HFF-Myc (cell line): ENCODE measurements at places on chromosomes 3 and 15.
A peak's percentile ranks its signal among the peaks of the same experiment; 100 is the strongest.

GRCh38 chr15:90603893-90604292, 74.2 kb downstream of the CRTC3 start:
- DNase-seq: no peak

- no peak for DNase-seq
These were observed 29.0 kb downstream of the IL1RAP start for GRCh38 chr3:190542846-190543245.

- no peak for DNase-seq
These were observed 83.6 kb downstream of the SMAD6 start for GRCh38 chr15:66785637-66786036.

- DNase-seq: no peak
These were observed 16.4 kb downstream of the NECTIN3 start for GRCh38 chr3:111087924-111088469.

- DNase-seq: no peak
These were observed 90.6 kb downstream of the RSL24D1 start for GRCh38 chr15:55106155-55106554.

GRCh38 chr15:51245628-51246027, 92.8 kb downstream of the CYP19A1 start:
- no peak for DNase-seq

- DNase-seq: no peak
These were observed 42.8 kb upstream of the FBXL22 start for GRCh38 chr15:63554337-63554927.

DNA sequence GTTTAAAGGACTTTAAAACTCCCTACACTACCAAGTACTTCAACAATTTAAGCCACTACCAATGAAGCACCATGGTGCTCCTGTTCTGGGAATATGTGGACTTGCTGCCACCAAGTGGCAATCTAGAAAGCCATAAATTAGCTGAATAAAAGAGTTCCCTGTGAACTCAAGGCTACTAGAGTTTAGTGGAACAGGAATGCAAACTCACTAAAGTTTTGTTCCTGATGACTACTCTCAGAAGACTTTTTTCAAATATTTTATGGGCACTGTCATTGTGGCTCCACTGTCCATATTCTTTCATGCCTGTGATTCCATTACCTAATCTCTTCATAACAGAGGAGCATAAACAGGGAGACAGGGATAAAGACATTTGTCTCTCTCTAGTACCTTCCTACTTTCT, 63.9 kb downstream of the TMCC1 start:
- DNase-seq: peak; percentile 48

GRCh38 chr3:124256599-124256998, 264.7 kb upstream of the ROPN1 start:
- DNase-seq: no peak

- DNase-seq: no peak
These were observed 787.3 kb downstream of the EDEM1 start for GRCh38 chr3:5974630-5975322.

DNA sequence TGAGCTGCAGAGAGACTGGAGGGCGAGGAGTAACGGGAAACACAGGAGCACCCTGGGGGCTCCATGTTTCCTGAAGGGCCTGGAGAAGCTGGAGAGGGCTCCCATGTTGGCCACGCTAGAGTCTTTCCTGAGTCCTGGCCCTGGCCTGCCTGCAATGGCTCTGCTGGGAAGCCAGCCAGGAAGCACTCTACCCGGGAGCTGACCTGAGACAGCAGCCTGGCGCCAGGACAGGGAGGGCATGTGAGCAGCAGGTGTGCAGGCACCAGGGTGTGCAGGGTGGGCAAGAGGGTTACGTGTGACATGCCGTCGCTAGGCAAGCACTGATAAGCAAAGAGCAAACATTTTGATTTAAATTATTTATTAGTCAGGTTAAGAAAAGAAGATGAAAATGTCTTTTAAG, 301.4 kb downstream of the OCA2 start:
- no peak for DNase-seq

- no peak for DNase-seq
These were observed 47.7 kb downstream of the RNF111 start for GRCh38 chr15:59035201-59035600.

DNA sequence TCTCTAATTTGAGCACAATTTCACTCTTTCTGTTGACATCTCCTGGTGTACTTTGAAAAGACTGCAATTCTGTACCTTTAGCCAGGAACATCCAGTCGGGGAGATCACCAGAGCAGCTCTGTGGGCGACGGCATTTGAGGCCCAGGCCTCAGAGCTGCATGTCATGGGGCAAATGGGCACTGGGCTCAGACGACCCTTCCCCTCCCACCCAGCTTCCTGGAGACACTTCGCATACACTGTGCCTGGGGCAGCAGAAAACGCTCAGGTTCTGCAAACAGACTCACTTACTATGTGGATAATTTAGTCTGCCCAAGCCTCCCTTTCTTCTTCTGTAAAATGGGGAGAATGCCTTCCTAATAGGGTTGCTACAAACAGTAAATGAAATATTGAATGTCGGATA, 96.9 kb downstream of the HMG20A start:
- no peak for DNase-seq

GRCh38 chr15:35019404-35020327, 31.6 kb upstream of the ZNF770 start:
- DNase-seq: no peak

DNA sequence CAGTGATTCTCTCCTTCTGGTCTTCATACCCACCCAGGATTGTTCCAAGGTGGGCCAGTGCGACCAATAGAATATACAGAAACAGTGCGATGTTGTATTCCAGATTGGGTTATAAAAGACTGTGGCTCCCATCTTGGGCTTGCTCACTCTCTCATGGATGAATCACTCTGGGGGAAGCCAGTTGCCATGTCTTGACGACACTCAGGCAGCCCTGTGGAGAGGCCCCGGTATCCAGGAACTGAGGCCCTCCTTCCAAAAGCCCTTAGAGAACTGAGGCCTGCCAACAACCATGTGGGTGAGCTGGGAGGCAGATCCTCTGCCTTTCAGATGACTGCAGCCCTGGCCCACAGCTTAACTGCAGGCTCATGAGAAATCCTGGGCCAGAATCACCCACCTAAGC, 57.2 kb downstream of the SH3GL3 start:
- DNase-seq: no peak

DNA sequence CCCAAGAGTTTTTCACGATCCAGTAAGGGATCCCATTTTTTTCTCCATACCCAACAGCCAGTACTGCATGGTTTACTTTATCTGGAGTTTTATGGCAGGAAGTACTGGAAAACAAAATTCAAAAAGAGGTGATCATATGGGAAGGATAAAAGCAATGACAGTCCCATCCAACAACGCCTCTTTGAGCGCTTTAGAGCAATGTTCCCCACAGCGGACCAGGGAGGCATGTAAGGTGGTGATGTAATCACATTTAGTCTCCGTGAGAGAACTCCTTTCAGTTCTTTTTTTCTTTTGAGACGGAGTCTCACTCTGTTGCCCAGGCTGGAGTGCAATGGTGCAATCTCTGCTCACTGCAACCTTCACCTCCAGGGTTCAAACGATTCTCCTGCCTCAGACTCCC, 21.8 kb downstream of the CTSH start:
- DNase-seq: no peak

DNA sequence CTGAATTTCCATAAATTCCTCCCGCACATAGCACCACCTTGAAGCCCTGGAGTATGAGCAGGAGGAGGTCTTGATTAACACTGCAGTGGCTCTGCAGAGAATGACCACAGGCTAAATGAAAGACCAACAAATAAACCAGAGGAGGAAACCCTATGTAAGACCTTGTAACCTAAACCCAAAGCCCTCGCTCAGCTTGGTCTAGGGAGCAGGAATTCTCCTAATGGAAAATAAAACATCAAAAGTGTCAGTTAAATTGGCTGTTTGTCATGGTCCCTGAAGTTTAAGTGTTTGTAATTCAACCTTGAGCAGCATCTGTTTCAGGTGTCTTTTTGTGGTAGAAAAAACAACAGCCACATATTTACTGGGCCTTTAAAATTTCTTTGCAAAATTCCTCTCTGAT, 9.2 kb upstream of the UBE2Q2 start:
- DNase-seq: no peak

GRCh38 chr3:184481984-184482671, 79.5 kb upstream of the EPHB3 start:
- no peak for DNase-seq

DNA sequence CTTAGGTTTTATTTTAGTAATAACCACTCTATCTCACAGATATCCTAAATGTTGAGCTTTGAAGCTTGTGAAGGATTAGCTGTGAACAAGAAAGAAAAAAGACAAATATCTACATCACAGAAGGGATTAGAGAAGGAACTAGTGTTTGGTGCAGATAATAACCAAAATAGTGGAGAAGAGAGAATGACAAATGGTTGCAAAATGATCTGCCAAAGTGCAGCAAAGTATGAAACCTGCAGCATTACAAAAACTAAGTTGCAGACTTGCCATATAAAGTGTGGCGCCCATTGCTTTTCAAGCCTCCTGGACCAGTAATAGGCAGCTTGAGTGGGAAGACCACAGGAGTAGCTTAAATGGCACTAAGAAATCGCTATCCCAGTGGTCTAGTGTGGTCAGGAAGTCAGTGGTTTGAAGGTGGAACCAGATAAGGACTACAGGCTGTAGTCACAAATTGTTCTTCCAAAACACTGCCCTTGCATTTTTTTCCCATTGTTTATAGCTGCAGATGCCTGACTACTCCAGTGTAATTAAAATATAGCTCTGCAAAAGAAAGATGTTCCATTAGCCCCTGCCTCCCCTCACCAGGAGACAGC, 20.7 kb downstream of the TPM1 start:
- DNase-seq: no peak

DNA sequence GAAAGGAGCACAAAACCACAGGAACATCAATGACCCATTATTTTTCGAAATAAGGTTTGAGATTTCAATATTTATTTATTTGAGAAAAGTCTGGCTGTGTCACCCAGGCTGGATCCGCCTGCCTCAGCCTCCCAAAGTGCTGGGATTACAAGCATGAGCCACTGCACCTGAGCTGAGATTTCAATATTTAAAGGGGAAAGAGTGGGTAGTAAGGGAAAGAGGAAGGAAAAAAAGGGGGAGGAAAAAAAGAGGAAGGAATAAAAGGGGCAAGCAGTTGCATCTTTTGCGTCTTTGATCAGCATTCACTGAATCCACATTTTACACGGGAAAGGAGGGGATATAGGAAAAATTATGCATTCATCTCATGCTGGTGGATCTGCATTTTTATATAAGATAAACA, 47.4 kb downstream of the ERICH6 start:
- no peak for DNase-seq

GRCh38 chr15:59313641-59314332, 58.9 kb downstream of the MYO1E start:
- no peak for DNase-seq
